ENCODE measurements at places on chromosomes 3 and 15.

GRCh38 chr3:69532547-69533224 lies 146.8 kb upstream of the FRMD4B start:
- no peak for DNase-seq

DNA sequence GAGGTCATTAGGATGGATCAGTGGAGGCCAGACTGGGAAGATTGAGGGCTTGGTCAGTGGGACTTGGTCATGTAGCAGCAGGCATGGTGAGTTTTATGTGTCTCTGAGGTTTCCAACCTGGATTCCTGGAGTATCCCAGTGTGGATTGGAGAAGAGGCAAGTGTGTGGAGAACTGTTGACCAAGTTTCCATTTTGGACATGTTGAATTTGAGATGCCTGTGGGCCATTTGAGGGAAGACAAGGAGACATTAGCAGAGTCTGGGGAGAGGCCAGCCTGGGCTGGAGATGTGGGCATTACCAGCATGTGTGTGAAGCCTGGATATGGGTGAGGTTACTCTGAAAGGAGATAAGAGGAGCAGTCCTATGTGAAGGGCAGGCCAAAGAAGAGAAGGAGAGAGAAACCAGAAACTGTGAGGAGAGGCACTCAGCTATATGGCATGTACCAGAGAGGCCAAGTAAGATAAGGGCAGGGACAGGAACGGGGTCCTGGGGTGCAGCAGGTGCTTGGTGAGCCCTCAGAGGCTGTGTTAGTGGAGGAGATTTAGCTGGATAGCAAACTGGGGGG lies 4.3 kb downstream of the SLC25A38 start:
- DNase-seq, result no peak

- no peak for DNase-seq
These were observed 154.0 kb upstream of the THBS1 start for GRCh38 chr15:39426552-39427532.

DNA sequence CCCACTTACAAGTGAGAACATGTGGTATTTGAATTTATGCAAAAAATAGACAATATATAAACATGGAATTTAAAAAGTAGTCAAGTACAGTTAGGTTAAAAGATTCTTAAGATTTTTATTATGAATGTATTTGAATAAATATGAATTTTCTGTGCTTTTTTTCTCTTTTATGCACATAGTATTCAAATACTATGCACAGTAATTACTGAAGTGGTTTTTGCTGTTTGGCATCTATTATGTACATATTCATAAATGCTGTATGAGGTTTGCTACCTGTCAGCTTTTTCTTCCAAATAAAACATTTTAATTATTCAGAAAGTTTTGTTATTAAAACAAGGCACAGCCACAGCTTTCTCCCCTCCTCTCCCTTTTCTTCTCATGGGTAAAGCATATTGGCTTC lies 1272.7 kb downstream of the NSUN3 start:
- DNase-seq, result no peak

- peak; percentile 6 for DNase-seq
These were observed 39.4 kb upstream of the FRMD4B start for GRCh38 chr3:69425249-69425648.

- peak; percentile 81 for DNase-seq
These were observed 20.9 kb downstream of the SLC6A6 start for GRCh38 chr3:14423197-14423743.

DNA sequence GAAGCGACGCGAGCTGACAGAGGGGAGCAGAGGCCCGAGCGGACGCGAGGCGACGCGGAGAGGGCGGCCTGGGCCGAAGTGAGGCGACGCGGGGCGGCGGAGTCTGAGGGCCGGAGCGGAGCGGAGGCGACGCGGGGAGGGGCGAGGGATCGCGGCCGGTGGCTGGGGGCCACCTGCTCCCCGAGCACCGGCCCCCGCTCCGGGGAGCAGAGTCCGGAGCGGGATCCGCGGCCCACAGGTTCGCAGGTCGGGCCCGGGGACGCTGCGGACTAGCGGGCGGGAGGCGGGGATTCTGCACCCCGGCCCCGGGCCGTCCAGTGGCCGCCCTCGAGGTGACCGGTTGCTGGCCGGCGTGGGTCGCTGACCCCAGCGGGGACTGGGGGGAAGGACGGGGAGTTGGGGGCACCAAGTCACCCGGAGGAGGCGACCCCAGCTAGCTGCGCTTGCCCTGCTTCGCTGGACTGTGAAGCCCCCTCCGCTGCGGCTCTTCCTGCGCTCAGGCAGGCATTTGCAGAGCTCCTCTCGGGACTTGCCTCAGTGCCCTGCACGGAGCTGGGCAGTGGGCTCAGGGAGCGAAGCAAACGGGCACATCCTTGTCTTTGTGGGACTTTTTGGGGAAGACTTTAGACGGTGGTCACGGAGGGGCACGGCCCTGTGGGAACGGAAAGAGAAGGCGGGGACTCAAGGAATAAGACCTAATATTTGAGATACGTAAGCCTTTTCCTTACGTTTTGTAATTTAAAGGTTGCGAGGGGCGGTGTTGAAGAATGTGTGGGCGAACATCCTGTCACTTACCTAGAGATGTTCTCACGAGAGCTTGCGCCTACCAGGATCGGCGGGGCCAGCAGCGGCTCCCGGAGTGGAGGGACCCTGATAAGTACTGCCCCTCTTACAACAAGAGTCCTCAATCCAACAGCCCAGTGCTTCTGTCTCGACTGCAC lies 566 bp downstream of the HMCES start:
- peak; percentile 37 for DNase-seq

DNA sequence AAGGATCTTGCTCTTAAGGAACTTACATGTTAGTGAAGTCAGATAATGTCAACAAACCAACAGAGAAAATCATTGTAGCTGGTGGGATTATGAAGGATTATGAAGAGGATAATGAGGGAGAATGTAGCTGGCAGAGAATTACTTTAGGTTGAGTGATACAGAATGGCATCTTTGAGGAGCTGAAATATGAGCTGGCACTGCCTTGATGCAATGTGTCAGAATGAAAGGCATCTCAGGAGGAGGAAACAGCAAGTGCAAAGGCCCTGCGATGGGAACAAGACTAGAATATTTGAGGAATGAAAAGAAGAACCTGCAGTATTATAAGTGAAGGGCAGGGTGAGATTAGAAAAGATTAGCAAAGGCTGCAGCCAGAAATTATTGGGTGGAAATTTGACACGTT lies 237.2 kb upstream of the ADAMTS9 start:
- no peak for DNase-seq

- no peak for DNase-seq
These were observed 272.4 kb upstream of the COL8A1 start for GRCh38 chr3:99365979-99366378.

DNA sequence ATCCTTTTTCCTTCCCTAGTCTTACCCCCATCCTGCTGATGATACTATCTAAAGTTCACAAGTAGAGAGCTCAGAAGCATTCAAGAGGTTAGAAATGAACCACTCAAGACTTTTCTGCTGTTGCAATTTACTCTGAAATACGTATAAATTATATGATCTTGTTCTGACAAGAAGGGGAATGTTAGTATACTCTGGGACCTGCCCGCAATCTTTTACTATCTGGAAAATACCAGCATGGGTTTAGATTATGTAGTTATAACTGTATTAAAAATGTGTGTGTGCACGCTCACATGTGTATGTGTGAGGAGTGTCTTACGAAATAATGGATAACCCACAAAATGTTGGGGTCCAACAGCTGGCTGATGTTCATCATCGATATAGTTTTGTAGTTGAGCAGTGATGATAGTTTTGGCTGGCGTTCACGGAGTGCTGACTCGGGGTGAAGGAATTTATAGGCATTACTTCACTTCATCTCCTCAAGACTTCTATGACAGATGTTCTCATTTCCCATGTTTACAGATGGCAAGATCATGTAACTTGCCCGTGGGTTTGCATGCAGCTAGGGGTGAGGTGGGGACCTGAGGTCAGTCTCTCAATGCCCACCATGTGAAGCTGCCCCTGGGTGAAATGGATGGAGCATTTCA lies 297.5 kb upstream of the LYSMD4 start:
- DNase-seq, result no peak

GRCh38 chr15:54803987-54804386 lies 392.8 kb downstream of the RSL24D1 start:
- DNase-seq, result no peak

DNA sequence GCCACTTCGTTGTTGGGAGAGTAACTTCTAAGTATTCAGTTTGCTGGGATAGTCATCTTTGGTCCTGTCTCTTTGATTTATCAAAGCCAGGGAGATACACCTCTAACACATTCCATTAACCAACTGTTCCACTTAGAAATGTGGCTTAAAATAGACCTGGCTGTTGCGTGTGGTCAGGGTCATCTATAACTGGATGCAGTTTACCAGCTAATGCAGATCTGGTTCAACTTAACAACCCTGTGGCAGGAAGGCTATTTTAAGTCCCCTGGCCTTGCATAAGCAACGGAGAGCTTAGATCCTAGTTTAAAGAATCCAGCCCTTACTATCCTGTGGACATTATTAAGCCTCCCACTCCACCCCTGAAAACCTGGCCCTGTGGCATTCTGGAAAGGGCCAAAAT lies 28.1 kb upstream of the CAPN3 start:
- no peak for DNase-seq

GRCh38 chr3:175349168-175349567 lies 490.0 kb downstream of the NAALADL2 start:
- no peak for DNase-seq

- no peak for DNase-seq
These were observed 579.5 kb downstream of the PDCD6IP start for GRCh38 chr3:34377961-34378360.

DNA sequence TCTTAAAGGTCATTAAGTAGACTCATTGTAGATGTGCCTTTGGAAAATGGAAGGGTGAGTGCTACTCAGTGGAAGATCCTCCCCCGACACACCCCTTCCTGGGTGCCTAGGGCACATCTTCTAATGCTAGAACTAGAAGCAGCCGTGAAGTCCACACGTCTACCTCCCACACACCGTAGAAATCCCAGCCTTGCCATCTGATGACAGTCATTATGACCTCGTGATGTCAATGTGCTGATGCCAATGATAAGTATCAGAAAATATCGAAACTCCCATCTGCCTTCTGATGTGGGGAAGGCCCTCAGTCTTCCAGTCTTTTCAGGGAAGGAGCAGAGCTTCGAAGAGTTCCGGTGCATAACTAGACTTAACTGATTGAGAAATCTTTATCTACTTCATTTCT lies 282.1 kb upstream of the ROPN1 start:
- DNase-seq, result no peak

DNA sequence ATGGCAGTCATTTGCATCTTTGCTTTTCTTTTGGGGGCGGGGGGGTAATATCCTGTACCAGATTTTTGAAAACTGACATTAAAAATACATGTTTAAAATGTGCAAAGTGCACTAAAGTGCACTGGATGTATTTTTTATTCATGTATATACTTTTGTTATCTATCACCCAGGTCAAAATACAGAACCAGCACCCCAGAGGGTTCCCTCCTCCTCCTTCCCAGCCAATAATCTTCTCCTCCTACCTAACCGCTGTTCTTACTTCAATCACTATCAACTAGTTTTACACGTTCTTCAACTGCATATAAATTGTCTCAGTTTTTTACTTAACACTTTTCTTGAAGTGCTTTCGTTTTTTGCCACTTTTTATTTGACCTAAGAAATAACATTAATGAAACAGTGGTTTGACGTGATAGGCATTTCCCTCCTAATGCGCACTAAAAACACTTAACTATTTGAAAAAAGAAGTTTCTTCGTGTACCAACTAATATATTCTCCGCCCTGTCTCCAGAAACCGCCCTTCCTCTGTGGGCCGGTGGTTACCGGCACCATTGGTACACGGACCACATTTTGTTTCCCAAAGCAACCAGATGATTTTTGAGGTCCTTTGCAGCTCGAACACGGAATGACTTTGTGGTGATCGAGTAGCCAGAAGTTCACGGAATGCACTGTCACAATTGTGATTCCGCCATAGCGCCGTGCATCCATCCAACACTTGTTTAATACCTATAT lies 836 bp upstream of the AKAP13 start:
- DNase-seq, result no peak

DNA sequence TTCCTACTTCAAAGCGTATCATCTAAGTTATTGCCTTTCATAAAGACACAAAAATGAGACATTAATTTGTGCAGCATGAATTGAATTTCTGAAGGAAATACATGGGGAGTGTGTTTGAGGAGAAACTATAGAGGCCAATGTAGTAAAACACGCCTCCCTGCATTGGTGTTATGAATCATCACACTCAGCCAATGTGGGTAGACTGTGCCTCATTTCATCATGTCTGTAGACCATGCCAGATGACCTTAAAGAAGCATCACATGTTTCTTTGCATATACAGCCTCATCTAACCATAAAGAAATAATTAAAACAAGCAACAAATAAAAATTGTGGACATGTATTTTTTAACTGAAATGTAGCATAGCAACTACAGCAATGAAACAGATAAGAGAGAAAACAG lies 486.0 kb upstream of the ADAMTS9 start:
- DNase-seq, result no peak

- no peak for DNase-seq
These were observed 52.8 kb downstream of the CALML4 start for GRCh38 chr15:68152342-68152741.

DNA sequence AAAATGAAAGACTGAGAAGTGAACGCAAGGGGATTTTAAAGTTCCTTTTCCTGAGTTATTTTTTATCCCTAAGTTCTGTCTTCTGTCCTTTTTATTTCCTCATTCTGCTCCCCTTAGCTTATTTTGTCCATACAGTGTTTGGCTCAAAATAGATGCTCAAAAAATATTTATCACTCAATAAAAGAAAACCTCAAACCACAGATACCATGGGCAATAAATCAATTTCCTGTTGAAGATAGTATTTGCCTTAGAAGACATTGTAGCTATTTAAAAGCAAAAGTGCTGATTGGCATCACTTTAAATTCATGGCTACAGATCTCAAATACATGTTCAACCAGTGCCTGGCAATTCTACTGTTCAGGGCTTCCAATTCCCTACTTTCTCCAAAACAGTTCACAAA lies 316.5 kb upstream of the ADAMTS9 start:
- DNase-seq, result no peak
